ENCODE measurements at places on chromosomes 2 and 18.

DNA sequence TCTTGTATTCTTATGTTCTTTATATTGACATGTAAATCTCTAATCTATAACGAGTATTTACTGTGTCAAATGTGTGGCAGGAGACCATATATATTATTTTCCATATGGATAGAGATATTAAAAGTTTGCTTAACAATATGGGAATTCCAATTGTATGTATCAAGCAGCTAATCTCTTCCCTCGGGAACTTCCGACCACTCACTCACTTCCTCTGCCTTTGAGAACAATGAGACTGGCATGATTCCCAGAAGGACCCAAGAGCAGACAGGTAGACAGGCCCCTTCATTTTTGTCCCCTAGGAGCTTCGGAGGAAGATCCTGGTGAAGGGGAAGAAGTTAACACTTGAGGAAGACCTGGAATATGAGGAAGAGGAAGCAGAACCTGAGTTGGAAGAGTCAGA is 24.1 kb downstream of the PLCD4 start:
- peak; percentile 40 for DNase-seq

GRCh38 chr18:49169037-49169521 is 218.3 kb upstream of the SMAD7 start:
- DNase-seq: no peak

GRCh38 chr18:9454061-9454703 is 21.1 kb upstream of the RALBP1 start:
- DNase-seq: no peak

DNA sequence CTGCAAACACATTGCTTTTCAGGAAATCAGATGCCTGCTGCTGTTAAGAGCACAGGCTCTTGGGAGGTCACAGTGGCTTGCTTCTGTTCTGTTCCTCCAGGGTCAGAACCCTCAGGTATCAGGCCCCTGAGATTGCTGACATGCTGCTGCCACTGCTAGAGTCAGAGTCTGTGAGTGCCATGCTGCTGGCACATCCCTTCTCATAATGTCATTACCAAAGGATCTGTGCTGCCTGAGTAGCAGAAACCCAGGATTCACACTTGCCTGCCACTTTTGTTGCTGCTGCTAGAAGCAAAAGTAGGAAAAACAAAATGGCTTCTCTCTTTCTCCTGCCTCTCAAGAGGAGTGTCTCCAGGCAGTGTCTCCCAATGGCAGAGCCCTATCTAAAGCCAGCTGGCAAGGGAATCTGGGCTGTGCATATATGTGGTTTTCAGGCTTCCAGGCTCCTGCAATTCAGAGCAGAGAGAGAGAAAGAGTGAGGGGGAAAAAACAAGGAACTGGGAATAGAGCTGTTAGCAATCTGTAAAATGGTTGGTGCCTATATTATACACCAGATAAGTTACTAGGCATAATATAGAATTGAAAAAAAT is 180.3 kb downstream of the MYCN start:
- DNase-seq: no peak

- no peak for DNase-seq
These were observed 8.4 kb upstream of the MAL start for GRCh38 chr2:95017071-95017501.
